Stimulated activated CD4-positive, alpha-beta T cell treated with anti-CD3 and anti-CD28 coated beads, Interleukin-12 subunit alpha, Interleukin-12 subunit beta, amount 100 ng/mL, for 24 hours (primary cell): ENCODE measurements at places on chromosomes 6 and 20.

GRCh38 chr6:75791881-75792280 is 42.8 kb downstream of the MYO6 start:
- DNase-seq = no peak

- no peak for DNase-seq
These were observed 6.2 kb downstream of the EPHA7 start for GRCh38 chr6:93413190-93413589.

GRCh38 chr6:42404484-42404883 is 47.2 kb downstream of the TRERF1 start:
- DNase-seq = no peak

DNA sequence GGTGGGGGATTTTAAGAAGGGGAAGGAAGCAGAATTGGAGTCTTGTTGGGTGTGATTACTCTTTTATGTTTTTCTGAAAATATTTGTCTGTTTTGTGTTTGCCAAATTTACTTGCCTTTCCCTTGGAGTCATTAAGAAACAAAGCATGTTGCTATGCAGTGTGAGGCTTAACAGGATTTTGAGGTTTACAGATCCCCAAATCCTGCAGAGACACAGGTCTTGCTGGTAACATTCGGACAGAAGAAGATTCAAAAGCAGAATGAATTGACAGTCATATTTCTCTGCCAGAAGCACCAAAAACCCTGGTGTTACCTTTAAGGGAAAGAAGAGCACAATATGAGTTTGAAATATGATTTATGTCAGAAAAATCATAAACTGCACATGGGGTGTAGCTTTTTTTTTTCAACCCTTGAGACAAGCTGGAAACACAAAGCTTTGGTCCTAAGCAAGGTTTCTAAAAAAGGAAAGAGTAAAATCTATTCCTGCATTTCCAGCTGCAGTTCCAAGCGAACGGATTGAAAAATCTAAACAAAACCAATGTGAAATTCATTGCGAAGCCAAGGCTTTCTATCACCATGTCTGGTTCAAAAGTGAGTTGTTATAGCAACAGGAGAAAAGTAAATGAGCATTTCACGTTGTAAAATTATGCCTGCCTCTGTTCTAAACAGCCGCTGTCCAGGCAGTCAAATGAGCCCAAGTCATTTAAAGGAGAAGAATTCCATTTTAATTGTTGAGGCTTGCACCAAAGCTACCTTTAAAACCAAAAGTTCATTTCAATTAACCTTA is 358.9 kb upstream of the SASH1 start:
- DNase-seq = no peak

- DNase-seq = no peak
These were observed 31.1 kb downstream of the POFUT1 start for GRCh38 chr20:32238483-32239425.

GRCh38 chr6:82779041-82779440 is 286.6 kb downstream of the UBE3D start:
- no peak for DNase-seq

GRCh38 chr6:43799551-43800297 is 29.7 kb downstream of the VEGFA start:
- DNase-seq = no peak
